ENCODE measurements at places on chromosomes 6 and 20. TPM values are rescaled to one million over a fixed set of nuclear protein-coding genes. Genes with fewer than 3 reads are reported as not detected.

GRCh38 chr6:154167126-154167525, 128.1 kb downstream of the OPRM1 start:
- H3K36me3 ChIP-seq = no peaks in the 10 kb centered on the region
- no peak overlapping the region for H3K27ac ChIP-seq
- peaks cover 18% of the 10 kb centered on the region for H3K4me1 ChIP-seq
- no peak for DNase-seq
- H3K27me3 ChIP-seq = no peaks in the 10 kb centered on the region

The SUN5 gene
- not detected for total RNA-seq

The APOM gene
- total RNA-seq = not detected

GRCh38 chr20:52410182-52410647, 218.6 kb upstream of the ZFP64 start:
- H3K27me3 ChIP-seq = no peaks in the 10 kb centered on the region
- no peak overlapping the region for H3K4me3 ChIP-seq
- no peaks in the 10 kb centered on the region for H3K4me1 ChIP-seq
- H3K27ac ChIP-seq = no peak overlapping the region
- H3K36me3 ChIP-seq = no peaks in the 10 kb centered on the region
- DNase-seq = no peak

DNA sequence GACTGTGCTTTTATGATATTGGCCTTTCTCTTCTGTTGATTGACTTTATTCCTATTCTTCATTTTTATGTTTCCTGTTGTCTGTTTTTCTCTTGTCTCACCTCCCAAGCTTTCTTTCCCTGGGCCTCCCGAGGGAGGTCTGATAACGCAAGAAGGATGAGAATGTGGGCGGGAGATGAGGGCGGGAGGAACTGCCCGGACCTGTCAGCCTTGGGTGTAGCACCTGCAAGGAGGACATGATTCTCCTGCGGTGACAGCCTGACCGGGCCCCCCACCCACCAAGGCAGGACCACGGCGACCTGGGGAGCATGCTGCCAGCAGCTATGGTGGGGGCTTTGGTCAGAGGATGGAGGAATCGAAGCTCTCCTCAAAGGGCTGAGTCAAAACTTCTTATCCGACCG, 86.9 kb downstream of the PLEKHG1 start:
- no peak for DNase-seq
- no peaks in the 10 kb centered on the region for H3K36me3 ChIP-seq
- H3K27me3 ChIP-seq = no peaks in the 10 kb centered on the region
- H3K27ac ChIP-seq = no peak overlapping the region

DNA sequence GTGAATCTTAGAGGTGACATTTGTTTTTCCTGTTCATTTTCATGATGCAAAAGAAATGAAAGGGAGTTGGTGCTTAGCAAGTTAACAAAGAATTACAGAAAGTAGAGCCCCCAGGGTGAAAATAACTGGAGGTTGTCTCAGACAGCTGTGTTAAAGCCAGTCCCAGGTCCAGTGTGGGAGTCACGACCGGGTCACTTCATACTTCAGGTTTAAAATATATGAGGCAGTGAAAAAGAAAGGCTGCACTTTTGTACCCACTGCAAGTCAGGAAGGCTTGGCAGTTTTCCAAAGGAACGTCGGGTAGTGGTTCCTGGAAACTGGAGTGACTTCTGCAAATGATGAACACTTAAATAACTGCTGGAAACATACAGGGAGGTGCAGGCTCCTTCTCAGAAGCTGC, 91.5 kb upstream of the THBS2 start:
- DNase-seq = no peak
- no peaks in the 10 kb centered on the region for H3K36me3 ChIP-seq
- no peak overlapping the region for H3K4me3 ChIP-seq
- no peaks in the 10 kb centered on the region for H3K27me3 ChIP-seq
- peaks cover 24% of the 10 kb centered on the region for H3K4me1 ChIP-seq
- H3K27ac ChIP-seq = no peak overlapping the region

- H3K27me3 ChIP-seq = no peaks in the 10 kb centered on the region
- peak overlapping the region; percentile 95 for H3K27ac ChIP-seq
- H3K36me3 ChIP-seq = no peaks in the 10 kb centered on the region
- H3K4me1 ChIP-seq = peaks cover 39% of the 10 kb centered on the region
Measured at GRCh38 chr6:124964764-124965105, 2.5 kb downstream of the RNF217 start.

The SSTR4 gene
- not detected for total RNA-seq

DNA sequence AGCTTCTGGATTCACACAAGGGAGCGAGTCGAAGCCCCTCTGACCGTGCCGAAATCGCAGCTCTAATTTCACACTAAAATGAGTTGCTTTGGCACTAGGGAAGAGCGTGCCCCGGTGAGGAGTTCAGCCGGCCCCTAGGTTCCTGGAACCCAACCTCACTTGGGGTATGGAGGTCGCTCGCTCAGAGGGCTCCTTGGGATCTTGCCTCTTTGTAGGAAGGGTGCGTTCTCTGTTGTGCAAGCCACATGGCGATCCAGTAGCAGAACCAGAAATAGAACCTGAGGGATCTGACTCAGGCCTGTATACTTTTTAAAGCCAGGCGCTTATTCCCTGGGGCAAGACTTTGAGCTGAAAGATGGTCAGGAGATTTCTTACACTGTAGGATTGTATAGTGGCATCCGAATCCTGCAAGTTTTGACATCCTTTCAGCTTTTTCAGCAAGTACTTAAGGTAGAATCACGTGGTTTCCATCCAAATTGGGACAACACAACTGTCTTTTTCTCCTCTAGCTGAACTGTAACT, 861 bp upstream of the RALGAPA2 start:
- H3K27me3 ChIP-seq = no peaks in the 10 kb centered on the region
- peak overlapping the region; percentile 84 for H3K4me3 ChIP-seq
- no peaks in the 10 kb centered on the region for H3K36me3 ChIP-seq
- peaks cover 5% of the 10 kb centered on the region for H3K4me1 ChIP-seq
- peak overlapping the region; percentile 61 for H3K27ac ChIP-seq

DNA sequence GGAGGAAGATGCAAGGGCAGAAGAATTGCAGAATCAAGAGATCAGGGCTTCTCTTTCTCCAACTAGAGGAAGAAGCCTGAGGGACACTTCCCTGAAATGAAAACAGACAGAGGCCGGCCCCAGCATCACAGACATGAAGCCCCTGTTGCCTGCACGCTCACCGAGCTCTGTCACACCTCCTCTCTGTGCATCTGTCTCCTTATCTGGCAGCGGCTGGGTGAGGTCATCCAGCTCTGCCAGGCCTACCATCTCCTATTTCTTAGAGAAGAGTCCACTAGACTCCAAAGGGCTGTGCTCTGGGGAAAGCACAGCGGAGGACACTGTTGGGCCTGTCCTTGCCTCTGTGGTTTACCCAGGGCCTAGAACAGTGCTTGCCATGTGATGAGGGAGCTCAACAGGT, 71.9 kb upstream of the MLN start:
- no peak overlapping the region for H3K27ac ChIP-seq
- no peaks in the 10 kb centered on the region for H3K27me3 ChIP-seq
- DNase-seq = no peak

DNA sequence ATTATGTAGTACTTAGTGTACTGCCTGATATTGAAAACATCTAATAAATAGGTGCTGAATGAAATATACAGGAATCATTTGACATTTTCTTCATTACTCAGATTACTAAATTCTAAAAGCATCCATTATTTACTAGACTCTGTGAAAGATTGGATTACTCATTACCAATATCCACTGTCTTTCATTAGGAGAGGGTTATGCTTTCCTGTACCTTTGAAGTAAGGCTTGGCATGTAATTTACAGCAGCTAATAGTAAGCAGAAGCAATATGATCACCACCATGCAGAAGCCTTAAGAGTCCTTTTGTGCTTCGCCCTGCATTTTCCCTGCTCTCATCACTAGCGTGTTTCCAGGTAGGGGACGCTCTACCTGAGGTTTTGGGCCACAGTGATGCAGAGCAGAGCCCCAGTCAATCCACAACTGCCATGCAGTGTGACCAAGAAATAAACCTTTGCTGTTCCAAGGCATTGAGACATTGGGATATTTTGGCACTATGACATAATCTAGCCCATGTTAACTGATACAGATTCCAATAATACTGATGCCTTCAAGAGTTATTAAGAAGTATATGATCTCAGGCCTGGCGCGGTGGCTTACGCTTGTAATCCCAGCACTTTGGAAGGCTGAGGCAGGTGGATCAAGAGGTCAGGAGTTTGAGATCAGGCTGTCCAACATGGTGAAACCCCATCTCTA, 502.8 kb upstream of the MARCKS start:
- no peak overlapping the region for H3K4me3 ChIP-seq
- H3K4me1 ChIP-seq = no peaks in the 10 kb centered on the region
- H3K27me3 ChIP-seq = no peaks in the 10 kb centered on the region
- no peaks in the 10 kb centered on the region for H3K36me3 ChIP-seq
- no peak for DNase-seq
- H3K27ac ChIP-seq = no peak overlapping the region

- H3K4me3 ChIP-seq = no peak overlapping the region
- no peak overlapping the region for H3K27ac ChIP-seq
- no peaks in the 10 kb centered on the region for H3K36me3 ChIP-seq
Measured at GRCh38 chr6:142008016-142008735, 124.5 kb upstream of the GJE1 start.

The HDGFL1 gene
- not detected for total RNA-seq

The PRPH2 gene
- 0.78 TPM for total RNA-seq

All from thoracic aorta (tissue), 2 donors.